ENCODE measurements at places on chromosomes 16 and 17. TPM values are rescaled to one million over a fixed set of nuclear protein-coding genes. Genes with fewer than 3 reads are reported as not detected.

DNA sequence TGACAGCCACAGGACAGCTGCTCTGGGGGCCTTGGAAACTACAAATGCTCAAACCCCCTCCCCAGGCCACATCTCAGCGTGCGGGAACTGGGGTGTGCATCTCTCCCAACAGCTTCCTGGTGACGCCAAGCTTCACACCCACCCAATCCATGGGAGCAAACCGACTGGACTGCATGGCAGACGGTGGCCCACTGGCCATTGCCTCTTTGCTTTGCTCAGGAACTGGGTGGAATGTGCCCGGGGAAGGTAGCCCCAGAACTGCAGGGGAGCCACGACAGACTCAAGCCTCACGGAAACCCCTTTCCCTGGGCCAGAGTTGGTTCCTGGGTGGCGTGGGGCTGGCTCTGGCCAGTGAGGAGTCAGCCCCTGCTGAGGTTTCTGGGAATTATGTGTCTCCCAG is 5.2 kb upstream of the C16orf95 start:
- no peak for DNase-seq

DNA sequence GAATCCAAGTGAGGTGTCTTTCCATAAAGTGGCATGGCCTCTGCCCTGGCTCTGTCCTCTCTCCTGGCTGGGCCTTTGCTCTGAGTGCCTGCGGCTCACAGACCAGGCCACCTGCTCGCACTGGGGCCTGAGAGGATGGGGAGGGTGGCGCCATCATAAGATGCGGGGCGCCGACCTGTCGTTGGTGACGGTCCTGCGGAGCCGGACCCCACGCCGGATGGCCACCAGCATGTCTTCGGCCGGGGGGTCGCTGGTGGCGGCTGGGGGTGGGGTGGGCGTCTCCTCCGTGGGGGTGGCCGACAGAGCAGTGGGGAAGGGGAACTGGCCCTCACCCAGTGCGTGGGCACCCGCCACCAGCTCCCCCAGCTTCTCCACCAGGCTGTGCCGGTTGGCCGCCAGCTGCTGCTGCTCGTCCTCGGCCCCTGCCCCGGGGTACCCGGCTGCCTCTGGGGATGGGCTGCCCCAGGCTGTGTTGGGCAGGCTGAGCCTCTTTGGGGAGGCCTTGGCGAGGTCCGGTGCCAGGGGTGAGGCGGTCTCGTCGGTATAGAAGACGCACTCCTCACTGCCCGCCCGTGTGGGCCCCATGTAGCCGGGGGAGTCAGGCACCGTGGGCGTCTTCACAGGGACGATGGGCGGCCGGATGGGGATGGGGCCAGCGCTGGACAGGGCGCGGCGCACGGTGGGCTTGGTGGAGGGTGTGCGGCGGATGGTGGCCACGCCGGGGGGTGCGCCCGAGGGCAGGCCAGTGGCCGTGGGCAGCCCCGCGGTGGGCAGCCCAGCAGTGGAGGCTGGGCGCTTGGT is 17.4 kb downstream of the IL34 start:
- no peak for DNase-seq

DNA sequence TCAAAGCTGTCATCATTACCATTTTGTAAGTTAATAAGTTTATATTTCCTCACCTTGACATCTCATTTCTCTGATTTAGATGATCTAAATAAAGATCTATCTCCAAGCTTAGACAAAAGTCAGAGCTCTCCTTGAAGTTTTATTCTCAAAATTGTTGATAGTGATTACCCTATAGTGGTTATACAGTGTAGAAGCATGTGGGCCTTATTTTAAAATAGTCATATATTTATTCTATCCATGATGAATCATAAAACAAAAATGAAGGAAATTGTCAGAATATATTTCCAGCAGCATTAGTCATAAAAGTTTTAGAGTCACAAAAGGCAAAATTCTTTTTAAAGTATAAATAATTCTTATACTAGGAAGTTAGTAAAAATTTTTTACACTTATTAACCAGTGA is 49.0 kb downstream of the RHOT1 start:
- peak; percentile 41 for DNase-seq

GRCh38 chr17:28343491-28343932 is 8.0 kb downstream of the TNFAIP1 start:
- no peak for DNase-seq

DNA sequence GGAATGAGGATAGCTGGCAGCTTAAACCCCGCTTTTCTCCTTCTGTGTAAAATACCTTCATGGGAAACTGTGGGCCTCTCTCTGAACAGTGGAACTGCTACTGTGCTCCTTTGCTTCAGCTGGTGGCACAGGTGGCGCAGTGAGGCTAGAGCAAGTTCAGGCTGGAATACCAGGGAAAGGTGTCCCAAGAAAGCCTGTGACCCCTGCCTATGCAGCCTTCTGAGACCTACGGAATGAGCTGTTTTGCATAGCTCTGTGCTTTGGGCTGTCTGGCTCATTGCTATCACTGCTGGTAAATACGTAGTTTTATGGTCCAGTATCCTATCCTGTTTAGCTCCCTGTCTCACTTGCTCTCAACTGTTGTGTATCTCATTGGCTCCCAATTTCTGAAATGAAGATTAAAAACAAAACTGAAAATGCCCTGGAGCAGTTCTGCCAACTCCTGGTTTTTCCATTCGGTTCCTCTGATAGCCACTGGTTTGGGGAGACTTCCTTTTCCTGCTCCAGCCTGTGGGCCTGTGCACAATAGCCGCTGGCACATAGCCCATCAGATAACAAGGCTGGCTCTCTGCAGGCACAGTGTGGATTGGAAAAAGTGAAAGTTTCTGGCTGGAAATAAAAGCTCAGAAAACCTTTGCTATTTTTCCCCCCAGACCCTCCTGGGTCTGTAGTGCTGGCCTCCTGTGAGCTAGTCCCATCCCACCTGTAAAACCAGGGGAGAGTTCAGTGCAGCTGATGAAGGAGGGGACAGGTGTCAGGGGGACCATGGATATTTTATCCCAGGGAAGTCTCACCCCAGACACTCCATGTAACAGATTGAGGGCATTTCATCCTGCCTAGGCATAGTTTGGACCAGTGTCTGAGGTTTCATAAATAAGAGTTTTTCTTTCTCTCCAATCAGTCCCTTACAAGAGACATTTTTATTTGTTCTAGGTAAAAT is 24.0 kb downstream of the LIMD2 start:
- DNase-seq: peak; percentile 93

DNA sequence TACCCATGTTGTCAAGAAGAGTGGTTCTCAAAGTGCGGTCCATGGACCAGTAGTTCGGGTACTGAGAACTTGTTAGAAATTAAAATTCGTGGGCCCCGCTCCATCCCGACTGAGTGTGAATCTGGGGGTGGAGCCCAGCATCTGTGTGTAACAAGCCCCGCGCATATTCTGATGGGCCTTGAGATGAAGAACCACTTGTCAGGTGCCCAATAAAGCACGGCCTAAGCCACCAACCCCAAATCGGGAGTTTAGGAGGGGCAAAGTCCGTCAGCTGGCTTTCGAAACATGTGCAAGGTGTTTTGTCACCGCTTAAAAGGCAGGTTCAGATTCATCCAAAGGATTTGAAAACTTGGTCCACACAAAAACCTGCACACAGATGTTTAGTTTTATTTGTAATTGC is 29.5 kb downstream of the PSMD12 start:
- DNase-seq: no peak

- no peak for DNase-seq
These were observed 128.1 kb downstream of the KCNJ2 start for GRCh38 chr17:70297397-70297796.

- peak; percentile 81 for DNase-seq
These were observed 13.7 kb downstream of the MYO15B start for GRCh38 chr17:75601057-75601987.

DNA sequence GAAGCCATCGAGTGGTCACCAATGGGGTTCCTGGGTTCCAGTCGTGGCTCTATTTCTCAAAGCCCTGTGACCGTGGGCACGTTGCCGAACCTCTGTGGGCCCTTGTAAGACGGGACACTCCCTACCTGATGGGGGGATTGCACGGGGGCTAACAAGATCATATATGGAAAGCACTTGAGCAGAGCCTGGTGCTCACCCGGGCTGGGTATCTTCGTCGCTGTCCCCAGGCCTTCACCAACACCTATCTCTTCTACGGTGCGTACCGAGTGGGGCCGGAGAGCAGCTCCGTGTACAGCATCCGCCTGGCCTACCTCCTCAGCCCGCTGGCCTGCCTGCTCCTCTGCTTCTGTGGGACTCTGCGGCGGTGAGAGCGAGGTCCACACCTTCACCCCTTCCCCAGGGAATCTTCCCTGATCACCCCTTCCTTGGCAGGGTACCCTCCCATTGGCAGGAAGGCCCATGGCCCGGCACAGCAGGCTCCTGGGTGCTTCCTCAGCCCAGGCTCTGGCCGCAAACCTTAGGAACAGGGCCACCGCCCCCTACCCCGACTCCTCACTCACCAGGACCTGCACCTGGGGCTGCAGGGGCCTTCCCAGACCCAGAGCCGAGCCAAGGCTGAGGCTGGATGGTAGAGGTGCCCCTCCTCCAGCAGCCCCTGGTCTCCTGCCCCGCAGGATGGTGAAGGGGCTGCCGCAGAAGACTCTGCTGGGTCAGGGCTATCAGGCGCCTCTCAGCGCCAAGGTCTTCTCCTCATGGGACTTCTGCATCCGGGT is 2.8 kb downstream of the TMC8 start:
- DNase-seq: no peak

GRCh38 chr16:7998789-7999453 is 591.4 kb downstream of the TMEM114 start:
- no peak for DNase-seq

GRCh38 chr16:26830428-26831127 is 236.1 kb upstream of the C16orf82 start:
- no peak for DNase-seq

GRCh38 chr17:21843951-21844590 is 151.7 kb downstream of the KCNJ18 start:
- no peak for DNase-seq

GRCh38 chr16:86997058-86997457 is 320.1 kb downstream of the C16orf95 start:
- no peak for DNase-seq

DNA sequence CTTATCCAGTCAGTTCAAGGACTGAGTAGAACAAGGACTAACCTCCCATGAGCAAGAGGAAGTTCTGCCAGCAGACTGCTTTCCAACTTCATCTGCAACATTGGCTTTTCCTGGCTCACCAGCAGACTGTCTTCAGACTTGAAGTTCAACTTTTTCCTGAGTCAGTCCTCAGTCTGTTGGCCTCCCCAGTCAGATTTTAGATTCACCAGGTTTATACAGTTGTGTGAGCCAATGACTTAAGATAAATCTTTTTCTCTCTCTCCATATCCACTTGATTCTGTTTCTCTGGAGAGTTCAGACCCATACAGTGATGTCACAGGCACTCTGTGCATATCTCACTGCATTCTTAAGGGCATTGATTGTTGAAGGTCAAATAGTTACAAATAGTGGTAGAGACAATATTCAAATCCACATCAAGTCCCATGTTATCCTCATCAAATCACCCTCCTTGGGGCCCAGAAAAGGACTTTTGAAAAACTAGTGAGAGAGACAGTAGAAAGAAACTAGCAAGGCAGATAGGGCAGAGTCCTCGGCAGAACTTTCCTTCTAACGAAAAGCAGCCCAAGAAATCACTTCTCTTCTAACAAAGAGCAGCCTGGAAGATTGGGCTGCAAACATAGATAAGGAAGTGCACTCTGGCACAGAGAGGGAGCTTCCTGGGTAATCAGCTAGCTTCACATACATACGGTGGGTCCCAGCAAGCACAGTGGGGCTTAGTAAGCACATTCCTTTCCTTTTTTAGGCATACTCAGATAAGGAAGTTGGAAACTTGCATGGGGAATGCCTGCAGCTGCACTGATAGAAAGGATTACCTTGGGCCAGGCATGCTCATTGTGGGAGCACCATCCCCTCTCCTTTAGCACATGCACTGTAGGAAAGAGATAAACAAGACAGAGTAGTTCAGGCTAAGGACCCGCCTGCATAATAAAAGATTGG is 132.3 kb upstream of the FAM20A start:
- peak; percentile 32 for DNase-seq

- DNase-seq: no peak
These were observed 8.2 kb upstream of the GGA2 start for GRCh38 chr16:23518435-23518891.

GRCh38 chr16:56513972-56514371 is 5.9 kb downstream of the BBS2 start:
- peak; percentile 37 for DNase-seq

- DNase-seq: peak; percentile 91
These were observed 7.4 kb downstream of the ADAD2 start for GRCh38 chr16:84198401-84198800.

- DNase-seq: no peak
These were observed 40.6 kb upstream of the CDH1 start for GRCh38 chr16:68696514-68696913.

GRCh38 chr17:42472709-42473521 is 14.2 kb downstream of the ATP6V0A1 start:
- peak; percentile 40 for DNase-seq

- DNase-seq: no peak
These were observed 49.3 kb upstream of the WSB1 start for GRCh38 chr17:27244491-27245223.

ARL16 gene
- total RNA-seq: 41.0 TPM

ZACN gene
- total RNA-seq: not detected

HOXB1 gene
- total RNA-seq: not detected

TBC1D3H gene
- not detected for total RNA-seq

TRPV3 gene
- not detected for total RNA-seq

NUTF2 gene
- total RNA-seq: 39.3 TPM

CDRT15L2 gene
- not detected for total RNA-seq

UBE2G1 gene
- 39.8 TPM for total RNA-seq

MTSS2 gene
- total RNA-seq: 22.6 TPM

CD300H gene
- not detected for total RNA-seq

GPRC5B gene
- total RNA-seq: 5.8 TPM

MT4 gene
- total RNA-seq: not detected

CLEC18B gene
- not detected for total RNA-seq

KRT24 gene
- total RNA-seq: not detected

SMIM22 gene
- not detected for total RNA-seq

ODF4 gene
- not detected for total RNA-seq

All from SJSA1 (cell line).